Activated naive CD4-positive, alpha-beta T cell treated with anti-CD3 and anti-CD28 coated beads, Interleukin-2, amount 50 U/mL, for 72 hours (primary cell): ENCODE measurements at places on chromosomes 5 and 9. TPM values are rescaled to one million over a fixed set of nuclear protein-coding genes. Genes with fewer than 3 reads are reported as not detected.

The GFRA3 gene
- 0.11 TPM for total RNA-seq

The ANKRA2 gene
- total RNA-seq, result 39.9 TPM

The BARHL1 gene
- total RNA-seq, result not detected

The PCDHA13 gene
- not detected for total RNA-seq

The PTGER4 gene
- 56.9 TPM for total RNA-seq

The IL9 gene
- total RNA-seq, result 0.43 TPM

The NUP214 gene
- total RNA-seq, result 75.5 TPM

The RNF183 gene
- 0.29 TPM for total RNA-seq

The SLC6A18 gene
- total RNA-seq, result not detected

The CD180 gene
- total RNA-seq, result not detected

The PRRX2 gene
- 1.7 TPM for total RNA-seq

- peak; percentile 40 for DNase-seq
These were observed 62.3 kb downstream of the TSTD2 start for GRCh38 chr9:97570899-97571298.

DNA sequence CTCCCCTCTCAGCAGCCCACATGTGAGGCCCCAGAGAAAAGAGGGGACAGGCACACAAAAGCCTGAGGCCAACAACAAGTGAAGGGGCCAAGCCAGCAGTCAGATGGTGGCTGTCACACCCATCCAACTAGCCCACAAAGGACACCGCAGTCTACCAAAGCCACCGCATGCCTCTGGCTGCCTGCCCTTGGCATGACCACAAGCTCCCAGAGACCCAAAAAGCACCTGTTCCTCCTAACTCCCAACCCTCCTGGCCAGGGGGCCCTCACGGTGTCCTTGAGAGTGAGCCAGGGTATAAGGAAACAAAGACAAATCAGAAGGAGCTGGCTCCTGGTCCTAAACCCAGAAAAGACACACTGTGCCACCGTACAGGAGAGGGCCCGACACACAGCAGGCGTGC, 77.8 kb upstream of the LRRTM2 start:
- no peak for DNase-seq

DNA sequence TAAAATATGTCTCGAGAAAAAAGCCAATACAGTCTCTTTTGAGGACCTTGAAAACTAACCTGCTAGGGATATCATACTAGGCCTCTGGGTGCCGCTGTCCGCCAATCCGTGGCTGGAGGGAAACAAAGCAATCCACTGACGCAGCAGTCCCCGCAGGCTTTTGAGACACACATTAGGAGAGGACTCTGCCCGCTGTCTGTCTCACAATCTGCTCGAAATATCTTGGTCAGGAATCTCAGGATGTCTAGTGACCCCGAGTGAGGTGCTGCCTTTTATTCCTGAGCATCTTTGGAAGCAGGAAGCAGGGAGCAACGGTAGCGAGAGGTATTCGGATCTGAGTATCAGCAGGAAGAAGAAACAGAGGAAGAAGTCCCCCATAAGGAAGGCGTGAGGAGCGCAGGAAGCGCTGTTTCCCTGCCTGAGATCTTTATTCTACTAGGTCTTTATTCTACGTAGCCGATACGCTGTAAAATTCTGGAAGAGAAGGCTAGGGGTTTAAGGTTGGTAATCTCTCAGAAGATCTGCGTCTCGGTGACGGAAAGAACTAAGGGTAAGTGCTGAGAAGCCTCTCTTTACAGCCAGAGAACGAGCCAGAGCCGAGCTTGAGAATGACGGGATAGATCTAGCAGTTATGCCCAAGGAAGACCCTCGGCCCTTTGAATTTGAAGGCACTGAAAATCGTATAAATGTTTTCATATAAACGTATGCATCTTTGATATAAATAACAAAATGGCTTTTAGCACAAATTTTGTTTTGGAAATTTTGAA, 4.0 kb upstream of the PCDHGA1 start:
- no peak for DNase-seq

- no peak for DNase-seq
These were observed 8.4 kb downstream of the NIPAL4 start for GRCh38 chr5:157468293-157468965.

- DNase-seq, result no peak
These were observed 1.5 kb upstream of the NSMF start for GRCh38 chr9:137460363-137461315.

DNA sequence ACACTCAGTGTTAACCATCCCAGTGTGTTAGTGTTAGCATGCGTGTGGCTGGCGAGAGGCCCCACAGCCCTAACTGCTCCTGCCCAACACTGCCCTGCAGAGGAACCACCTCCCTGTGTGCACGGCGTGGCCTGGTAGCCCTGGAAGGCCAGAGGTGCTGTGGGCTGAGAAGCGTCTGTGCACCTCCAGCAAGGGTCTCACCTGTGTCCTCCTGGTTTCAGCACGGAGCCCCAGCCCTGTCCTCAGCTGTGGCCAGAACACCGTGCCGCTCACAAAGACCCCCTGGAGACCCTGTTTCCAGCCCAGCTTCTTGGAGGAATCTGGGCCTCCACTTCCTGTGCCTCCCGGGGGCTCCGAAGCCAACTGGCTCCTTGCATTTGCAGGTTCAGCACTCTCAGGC, 56.1 kb upstream of the NRARP start:
- no peak for DNase-seq

DNA sequence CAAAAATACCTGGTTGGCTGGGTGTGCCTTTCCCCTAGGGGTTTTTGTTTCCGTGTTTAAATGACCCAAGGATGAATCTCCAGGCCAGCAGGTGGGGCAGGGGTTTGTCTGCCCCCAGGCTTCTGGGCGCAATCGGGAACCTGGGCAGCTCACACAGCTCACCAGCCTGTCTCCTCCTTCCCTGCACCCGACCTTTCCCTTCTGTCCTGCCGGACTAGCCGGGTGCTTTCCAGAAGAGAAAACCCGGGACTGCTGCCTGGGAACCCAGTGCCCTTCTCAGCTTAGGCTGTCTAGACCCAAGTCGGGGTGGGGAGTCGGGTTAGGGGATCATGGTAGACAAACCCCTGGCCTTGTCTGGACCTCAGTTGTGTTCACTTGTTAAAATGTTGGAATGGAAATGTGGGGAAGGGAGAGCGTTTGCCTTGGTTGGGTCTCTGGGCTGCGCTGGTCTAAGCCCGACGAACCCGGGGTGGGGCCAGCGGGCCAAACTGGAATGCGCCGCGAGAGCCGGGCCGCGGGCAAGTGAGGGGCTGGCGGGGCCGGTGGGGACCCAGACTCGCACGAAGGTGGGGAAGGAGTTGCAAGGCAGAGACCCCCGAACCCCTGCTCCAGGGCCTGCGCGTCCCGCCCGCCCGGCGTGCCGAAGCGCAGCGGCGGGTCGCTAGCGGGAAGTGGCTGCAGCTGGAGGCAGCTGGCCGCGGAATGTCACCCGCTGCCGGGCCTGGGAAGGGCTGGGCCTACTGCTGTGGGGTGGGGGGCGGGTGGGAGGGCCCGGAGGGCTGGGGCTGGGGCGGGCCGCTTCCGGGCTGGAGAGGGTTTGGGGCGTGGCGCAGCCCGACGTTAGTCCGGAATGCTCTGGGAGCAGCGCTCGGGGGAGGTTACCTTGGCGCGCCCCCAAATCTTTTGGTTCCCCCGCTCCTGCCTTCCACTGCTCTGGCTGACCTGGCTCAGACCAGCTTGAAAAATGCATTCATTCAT, 84.6 kb downstream of the DAB2IP start:
- no peak for DNase-seq

- DNase-seq, result no peak
These were observed 1.2 kb downstream of the SCAMP1 start for GRCh38 chr5:78361631-78361993.

GRCh38 chr9:24801344-24801743, 255.6 kb upstream of the IZUMO3 start:
- DNase-seq, result no peak

DNA sequence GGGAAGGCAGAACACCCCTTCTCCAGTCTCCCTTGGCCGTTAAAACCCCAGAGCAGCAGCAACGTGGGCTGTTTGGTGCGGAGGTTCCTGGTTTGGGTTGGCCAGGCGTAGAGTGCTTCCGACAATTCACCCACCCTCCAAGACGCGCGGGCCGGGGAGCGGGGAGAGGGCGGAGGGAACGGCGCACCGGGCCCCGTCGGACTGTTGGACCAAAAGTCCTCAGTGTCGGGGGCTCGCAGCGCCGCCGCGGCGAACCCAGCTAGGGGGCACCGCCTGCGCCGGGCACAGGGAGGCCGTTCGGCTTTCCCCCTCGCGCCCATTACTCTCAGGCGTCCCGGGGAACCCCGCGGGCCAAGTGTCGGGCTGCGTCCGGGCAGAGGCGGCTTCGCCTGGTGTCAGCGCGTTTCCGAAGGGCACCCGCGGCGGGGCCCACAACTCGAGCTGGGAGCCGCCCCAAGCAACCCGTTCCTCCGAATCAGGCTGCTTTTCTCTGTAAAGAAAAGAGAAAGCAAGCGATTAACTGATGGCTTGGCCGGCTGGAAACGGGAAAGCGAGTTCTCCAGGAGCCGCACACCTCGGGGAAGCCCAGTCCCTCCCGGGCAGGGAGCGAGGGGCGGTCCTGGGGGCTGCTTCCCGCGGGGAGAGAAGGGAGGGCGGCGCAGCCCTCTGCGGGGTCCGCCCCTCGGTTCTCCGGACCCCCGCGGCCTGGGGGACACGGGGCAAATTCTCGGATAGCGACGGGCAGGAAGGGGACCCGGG, 145.5 kb downstream of the ERCC6L2 start:
- DNase-seq, result peak; percentile 57

DNA sequence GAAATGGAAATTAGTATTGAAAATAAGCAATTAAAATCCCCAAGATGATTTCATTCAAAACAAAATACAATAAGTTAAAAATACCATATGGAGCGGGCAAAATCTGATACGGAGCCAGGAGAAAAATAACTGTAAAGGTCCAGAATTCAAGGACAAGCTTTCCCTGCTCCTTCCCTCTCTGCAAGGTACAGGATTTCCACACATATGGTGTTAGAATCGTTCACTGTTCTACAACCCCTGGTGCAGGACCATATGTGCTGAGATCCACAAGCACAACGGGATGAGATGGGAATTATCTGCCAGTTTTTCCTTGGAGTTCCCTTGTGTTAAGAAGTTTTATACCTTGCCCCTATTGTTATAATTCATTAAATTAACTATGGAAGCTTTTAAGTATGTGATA, 94.7 kb upstream of the DMAC1 start:
- no peak for DNase-seq

GRCh38 chr9:127102176-127102575, 20.3 kb downstream of the ANGPTL2 start:
- DNase-seq, result no peak

GRCh38 chr9:136560586-136560985, 14.7 kb upstream of the NOTCH1 start:
- DNase-seq, result no peak

GRCh38 chr5:10927608-10928007, 166.6 kb upstream of the DAP start:
- no peak for DNase-seq
